ENCODE measurements at places on chromosomes 5 and 9. TPM values are rescaled to one million over a fixed set of nuclear protein-coding genes. Genes with fewer than 3 reads are reported as not detected.

The MEIKIN gene
- total RNA-seq: not detected

The RANBP3L gene
- total RNA-seq: 1.8 TPM

The FSTL4 gene
- total RNA-seq: not detected

The PAEP gene
- not detected for total RNA-seq

The MOB3B gene
- total RNA-seq: under 0.01 TPM

The SELENOP gene
- total RNA-seq: 171 TPM

The KCNV2 gene
- not detected for total RNA-seq

The ENTREP1 gene
- under 0.01 TPM for total RNA-seq

The COL5A1 gene
- 801 TPM for total RNA-seq

The UGT3A1 gene
- total RNA-seq: not detected

The NUTM2F gene
- not detected for total RNA-seq

The CTXN3 gene
- total RNA-seq: not detected

All from osteoblast (primary cell).